ENCODE measurements at places on chromosomes 13 and 19.

DNA sequence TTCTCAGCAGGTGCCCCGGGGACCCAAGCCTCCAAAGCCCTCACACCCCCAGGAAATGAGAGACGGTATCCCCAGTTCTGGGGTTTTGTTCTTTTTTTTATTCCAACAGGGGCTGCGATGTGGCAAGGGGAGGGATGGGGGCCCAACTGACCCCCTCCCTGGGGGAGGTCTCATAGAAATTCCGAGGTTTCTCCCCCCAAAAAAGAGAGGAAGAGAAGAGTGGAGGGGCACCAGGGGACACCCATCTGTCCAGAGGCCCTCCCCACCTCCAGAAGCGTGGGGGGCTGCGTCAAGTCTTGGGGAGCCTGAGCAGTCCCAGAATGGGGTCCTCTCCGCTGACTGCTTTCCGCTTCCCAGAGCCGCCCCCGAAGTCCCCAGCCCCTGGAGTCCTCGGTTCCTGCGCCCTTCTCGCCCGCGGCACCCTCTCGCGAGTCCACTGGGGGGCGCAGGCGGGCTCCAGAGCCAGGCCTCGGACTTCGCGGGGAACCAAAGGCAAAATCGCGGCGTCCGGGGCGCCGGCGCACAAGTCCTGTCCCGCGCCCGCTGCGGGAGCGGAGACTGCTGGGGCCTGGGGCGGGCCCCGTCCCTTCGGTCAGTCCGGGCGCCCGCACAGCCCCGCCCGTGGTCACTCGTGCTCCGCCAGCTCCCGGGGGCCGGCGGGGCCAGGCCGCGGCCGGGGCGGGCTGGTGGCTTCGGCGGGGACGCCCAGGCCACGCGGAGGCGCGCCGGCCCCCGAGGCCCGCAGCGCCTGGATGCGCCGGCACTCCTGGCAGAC, 4.4 kb upstream of the ATP1A3 start:
- DNase-seq, result no peak

DNA sequence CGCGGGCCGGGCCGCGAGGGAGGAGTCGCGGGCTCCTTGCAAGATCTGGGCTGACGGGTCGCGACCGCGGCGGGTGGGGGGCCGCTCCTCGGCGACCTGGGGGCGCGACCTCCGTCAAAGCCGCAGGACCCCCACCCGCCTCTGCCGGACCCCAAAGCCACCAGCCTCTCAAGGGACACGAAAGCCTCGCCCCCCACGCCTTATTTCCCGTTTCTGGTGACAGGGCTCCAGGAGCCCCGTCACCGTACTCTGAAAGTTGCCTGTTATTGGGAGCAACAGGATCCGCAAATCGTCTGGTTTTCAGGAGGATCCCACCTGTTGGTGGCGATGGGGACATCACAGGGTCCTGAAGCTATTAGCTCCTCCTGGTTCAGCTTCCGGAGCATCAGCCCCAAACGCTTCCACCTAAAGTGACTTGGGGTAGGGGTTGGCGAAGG, 530 bp downstream of the MAU2 start:
- DNase-seq, result peak; percentile 29

DNA sequence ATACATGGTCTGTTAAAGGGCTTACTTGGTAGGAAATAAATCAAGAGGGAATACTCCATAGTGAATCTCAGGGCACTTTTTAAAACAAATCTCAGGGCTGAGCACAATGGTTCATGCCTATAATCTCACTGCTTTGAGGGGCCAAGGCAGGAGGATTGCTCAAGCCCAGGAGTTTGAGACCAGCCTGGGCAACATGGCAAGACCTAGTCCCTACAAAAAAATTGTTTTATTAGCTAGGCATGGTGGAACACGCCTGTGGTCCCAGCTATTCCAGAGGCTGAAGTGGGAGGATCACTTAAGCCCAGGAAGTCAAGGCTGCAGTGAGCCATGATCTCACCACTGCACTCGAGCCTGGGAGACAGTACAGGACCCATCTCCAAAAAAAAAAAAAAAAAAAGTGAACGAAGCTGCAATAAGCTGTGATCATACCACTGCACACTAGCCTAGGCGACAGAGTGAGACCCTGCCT, 25.2 kb downstream of the ABCC4 start:
- no peak for DNase-seq

GRCh38 chr19:55484593-55485438, at the start of gene NAT14:
Gene NAT14 (plus strand): TSS chr19:55485188. CDS start chr19:55485709, 521 bp downstream.
- peak; percentile 77 for DNase-seq

- no peak for DNase-seq
Observed at GRCh38 chr19:4295972-4296771, 6.0 kb downstream of the TMIGD2 start.

GRCh38 chr13:99894840-99895443, 76.6 kb downstream of the ZIC5 start:
- no peak for DNase-seq
